NCI-H774 (cell line): ENCODE measurements at places on chromosomes 5 and 9.

GRCh38 chr5:2591777-2592453 lies 159.6 kb downstream of the IRX2 start:
- DNase-seq = peak; percentile 23

DNA sequence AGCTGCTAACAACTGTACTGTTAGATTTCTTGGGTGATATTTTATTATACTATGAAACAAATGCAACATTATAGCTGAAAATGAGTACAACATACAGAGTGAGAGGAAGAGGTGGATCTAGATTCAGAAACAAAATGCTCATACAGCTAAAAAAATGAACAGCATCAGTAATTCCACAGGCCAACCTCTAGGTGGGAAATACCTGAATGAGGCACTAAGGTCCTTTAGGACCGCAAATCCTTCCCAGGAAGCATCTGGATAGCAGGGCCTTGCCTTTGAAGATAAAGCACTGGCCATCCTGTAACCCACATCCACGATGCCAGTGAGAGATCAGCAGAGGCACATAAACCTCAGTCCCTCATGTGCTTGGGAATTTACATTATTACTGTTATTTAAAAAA lies 310.8 kb downstream of the YTHDC2 start:
- DNase-seq = no peak

GRCh38 chr9:74078647-74079046 lies 418.5 kb upstream of the RORB start:
- no peak for DNase-seq

- no peak for DNase-seq
Observed at GRCh38 chr9:83069651-83070050, 6.7 kb upstream of the RASEF start.

- no peak for DNase-seq
Observed at GRCh38 chr5:42566652-42567295, 143.5 kb downstream of the GHR start.

DNA sequence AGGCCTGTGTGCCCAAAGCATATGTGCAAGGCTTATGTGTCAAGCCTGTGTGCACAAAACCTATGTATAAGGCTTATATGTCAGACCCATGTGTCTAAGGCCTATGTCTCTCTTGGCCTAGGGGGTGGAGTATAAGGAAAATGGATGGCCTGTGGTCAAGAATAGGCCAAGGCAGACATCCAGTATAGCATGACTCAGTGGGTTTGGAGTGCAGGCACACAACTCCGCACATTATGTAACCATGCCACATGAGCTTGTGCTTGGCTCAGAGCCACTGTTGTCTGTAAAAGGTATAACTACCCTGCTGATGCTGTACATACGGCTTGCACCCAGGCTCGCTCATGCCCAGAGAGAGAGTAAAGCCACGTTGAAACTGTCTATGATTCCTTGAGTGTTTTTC lies 626.4 kb upstream of the NUDT12 start:
- DNase-seq = no peak

DNA sequence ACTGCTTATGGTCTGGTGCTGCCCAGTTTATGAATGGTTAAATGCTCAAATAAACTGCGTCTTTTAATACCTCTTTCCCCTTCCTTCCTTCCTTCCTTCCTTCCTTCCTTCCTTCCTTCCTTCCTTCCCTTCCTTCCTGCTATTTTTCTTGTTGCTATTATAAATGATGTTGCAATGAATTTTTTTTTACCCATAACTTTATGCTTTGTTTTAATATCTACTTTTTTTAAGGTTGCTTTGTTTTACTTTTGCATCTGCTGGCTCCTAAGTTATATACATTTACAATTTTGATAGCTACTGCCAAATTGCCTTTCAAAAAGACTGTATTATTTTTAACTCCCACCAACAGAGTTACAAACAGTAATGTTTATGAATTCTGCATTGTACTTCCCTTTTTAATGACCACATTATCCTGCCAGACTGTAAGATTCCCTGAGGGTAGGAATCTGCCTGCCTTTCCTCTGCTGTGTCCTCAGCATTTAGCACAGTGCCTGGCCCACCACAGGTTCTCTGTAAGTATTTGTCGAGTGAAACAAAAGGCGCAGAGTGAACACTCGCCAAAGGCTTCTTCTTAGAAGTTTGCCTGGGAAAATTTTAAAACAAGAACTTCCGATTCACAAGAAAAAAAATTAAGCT lies 36.9 kb downstream of the KIF4B start:
- DNase-seq = no peak

GRCh38 chr9:71941060-71941568 lies 29.7 kb downstream of the C9orf85 start:
- no peak for DNase-seq
